ENCODE measurements at places on chromosomes 2 and 18.

DNA sequence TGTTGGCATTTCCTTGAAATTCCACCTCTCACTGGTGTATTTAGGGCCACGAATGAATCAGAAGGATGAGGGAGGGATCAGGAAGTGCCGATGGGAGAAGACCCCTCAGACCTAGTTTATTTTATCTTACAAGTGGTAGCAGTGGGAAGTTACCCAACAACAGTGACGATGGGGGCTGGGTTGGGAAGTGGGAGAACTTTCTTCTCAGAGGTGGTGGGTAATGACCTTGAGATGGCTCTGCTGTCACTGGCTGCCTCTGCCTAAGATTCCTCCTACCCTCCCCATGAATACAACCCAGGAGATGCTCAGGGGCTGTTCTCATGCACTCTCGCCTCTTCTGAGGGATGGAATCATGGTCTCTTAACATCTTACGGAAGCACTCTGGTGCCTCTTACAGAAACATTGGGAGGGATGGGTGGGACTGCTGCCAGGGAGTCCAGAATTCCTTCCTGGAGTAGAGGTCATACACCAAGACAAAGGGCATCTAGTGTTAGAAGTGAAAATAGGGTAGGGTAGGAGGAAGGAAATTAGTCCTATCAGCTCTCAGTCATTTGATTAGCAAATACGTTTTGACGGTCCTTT lies 58.5 kb upstream of the TXNDC2 start:
- no peak for DNase-seq

DNA sequence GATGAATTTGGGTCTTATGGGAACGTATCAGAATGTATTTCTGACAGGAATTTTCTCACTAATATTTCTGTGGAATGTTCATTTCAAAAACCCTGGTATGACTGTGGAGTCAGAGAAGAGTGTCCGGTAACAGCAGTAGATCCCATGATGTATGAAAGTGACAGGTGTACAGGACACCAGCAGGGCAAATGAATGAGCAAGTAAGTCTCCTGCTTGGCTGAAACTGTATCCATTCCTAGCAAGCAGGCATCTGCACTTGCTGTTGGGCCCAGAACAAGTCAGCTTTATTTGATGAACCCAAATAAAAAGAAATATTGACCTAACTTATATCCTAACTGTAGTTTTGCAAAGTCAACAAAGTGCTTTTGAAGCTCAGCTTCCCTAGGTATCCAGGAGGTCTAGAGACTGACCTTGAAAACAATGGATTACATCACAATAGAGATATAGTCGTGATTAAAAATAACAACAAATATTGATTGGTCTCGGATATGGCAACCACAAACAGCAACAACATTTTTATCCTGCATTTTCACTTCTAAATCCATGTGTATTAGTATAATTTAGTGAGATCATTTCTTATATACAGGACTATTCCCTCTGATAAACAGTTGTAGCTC lies 37.6 kb downstream of the NXPH2 start:
- DNase-seq = no peak

GRCh38 chr2:104378853-104379374 lies 475.0 kb upstream of the POU3F3 start:
- DNase-seq = no peak

DNA sequence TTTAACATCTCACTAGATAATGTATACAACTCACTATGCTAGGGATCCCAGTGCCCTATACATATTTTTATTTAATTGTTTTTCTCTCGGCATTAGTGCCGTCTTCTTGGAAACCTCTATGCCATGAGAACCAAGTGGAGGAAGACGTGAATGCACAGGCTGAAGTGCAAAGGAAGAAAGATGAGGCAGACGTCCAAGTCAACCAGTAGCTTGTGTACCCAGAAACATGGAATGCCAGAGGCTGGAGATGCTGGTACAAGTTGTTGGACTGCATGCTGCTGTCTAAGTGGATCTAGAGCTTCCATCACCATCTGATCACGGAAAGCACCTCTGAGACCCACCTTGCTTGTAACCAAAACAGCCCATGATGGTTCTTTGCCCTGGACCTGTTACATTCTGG lies 12.5 kb upstream of the GEMIN6 start:
- DNase-seq = no peak

GRCh38 chr2:241959751-241960269 lies 90.3 kb downstream of the RTP5 start:
- DNase-seq = no peak

DNA sequence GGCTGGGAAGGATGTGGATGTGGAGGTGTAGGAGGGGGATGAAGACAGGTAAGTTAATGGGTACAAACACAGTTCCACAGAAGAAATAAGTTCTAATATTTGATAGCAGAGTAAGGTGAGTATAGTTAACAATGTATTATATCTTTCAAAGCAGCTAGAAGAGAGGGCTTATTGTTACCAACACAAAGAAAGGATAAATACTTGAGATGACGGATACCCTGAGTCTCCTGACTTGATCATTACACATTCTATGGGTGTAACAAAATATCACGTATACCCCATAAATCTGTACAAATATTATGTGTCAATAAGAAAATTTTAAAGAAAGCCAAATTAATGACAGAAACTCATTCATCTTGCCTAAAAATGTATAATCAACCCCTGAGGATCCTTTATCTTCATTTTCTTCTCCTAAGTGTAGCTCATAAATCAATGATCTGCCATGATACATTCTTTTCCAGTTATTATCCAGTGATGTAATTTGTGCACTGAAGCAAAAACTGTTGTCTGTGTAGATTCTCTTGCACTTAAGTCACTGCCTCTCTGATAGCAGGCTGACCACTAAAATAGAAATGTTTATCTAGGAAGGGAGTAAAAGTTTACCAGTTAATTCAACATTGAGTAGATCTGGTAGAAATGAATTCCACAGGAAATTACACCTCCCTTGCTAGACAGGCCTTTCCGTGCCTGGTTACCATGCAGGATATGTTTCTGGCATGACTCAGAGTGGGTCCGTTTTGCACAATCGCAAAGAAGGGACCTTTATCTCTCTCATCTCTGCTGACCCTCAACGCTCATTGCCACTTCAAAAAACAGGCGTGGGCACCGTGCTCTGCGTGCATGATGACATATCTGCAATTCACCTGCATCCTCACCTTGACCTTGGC lies 249.7 kb upstream of the NCKAP5 start:
- no peak for DNase-seq

DNA sequence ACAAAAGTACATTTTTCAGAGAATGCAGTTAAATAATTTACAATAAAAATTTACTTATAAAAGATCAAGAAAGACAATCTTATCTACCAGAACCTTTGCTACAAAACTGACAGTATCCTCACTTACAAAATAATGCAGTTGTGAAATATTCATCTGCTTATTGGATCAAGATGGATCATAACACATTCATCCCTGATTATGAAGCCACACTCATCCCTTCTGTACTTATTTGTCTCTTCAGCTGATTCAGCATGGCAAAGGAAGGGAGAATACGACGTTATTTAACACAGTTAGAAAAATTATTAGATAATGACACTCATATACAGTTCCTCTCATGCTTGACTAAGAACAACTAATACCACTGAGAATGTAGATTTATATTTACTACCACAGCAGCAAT lies 46.4 kb downstream of the TCF4 start:
- no peak for DNase-seq

GRCh38 chr2:214631406-214631805 lies 178.1 kb downstream of the BARD1 start:
- no peak for DNase-seq

DNA sequence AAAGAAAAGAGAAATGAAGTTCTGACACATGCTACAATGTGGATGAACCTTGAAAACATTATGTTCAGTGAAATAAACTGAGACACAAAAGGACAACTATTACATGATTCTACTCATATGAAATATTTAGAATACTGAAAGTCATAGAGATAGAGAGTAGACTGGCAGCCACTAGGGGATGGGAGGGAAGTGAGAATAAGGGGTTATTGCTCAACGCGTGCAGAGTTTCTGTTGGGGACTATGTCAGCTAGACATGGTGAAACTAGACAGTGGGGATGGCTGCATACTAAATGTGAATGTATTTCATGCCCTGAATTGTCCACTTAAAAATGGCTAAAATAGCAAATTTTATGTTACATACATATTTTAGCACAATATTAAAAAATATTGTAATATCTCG lies 108.7 kb upstream of the ATL2 start:
- DNase-seq = no peak

GRCh38 chr2:120729406-120730399 lies 6.0 kb upstream of the GLI2 start:
- no peak for DNase-seq

DNA sequence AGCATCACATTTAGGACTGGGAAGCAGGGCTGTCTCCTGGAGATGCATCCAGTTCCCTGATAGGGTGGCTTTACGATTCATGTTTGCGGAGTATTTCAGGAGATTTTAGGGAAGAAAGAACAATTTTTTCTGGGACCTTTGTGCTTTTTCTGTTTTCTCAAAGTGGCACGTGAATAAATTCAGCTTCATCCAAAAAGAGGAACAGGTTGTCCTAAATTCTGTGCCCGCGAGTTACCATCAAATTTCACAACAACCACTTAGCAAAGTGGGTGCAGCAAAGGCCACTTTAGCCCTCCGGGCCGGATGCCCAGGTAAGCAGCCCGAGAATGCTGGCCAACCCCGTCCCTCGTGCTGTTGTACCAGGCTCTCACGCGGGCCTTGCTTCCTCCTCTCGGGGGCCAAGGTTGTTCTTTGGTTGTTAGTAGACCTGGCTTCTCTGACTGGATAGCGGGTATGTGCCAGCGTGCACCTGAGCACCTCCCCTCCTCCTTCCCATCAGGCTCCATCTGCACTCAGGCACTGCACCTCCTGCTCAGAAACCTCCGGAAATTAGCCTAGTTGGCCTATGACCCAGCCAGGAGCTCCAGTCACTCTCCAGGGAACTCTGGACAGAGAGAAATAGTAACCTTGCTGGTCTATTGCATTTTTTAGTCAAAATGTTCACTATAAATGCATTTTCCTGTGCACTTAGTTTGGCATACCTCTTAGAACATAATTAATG lies 83.0 kb downstream of the CMPK2 start:
- DNase-seq = no peak

DNA sequence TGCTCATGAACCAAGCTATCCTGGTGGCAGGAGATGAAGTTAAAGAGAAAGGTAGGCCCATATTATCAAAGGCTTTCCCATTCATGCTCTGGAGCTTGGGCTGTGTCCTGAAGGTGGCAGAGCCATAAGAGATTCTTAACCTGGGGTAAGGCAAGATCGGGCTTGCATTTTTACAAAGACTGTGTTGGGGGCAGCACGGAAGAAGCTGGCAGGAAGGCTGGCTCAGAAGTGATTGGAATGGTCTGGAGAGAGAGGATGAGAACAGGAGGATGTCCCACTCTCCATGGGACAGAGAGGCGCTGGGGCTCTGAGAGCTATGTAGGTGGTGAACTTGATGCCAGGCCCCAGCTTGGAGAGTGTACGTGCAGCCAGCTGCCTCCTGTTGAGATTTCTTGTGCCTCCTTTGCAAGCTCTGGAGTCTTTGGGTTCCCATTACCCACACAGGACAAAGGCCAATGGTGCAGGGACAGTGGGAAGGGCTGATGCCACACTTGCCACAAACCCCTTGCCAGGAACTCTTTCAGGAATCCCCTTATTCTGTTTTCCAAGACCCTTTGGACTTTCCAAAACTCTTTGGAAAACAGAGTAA lies 40.6 kb upstream of the FZD5 start:
- DNase-seq = no peak

DNA sequence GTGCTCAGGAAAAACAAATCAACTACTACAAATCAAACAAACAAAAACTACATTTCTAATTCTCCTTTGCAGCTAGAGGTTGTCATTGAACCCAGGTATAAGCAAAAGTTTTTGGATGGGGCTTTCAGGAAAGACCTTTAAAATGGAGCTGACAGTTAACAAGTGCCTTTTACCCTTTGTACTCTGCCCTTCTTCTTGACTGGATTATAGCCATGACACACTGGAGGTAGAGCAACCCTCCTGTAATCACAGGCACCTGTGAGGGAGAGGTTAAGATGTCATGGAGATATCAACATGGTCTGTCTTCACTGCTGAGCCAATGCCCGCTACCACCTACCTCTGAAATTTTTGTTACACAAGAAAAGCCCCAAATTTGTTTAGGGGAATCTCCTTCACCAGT lies 100.0 kb upstream of the GLS start:
- DNase-seq = no peak

GRCh38 chr18:62001396-62001795 lies 108.6 kb upstream of the RNF152 start:
- DNase-seq = no peak

DNA sequence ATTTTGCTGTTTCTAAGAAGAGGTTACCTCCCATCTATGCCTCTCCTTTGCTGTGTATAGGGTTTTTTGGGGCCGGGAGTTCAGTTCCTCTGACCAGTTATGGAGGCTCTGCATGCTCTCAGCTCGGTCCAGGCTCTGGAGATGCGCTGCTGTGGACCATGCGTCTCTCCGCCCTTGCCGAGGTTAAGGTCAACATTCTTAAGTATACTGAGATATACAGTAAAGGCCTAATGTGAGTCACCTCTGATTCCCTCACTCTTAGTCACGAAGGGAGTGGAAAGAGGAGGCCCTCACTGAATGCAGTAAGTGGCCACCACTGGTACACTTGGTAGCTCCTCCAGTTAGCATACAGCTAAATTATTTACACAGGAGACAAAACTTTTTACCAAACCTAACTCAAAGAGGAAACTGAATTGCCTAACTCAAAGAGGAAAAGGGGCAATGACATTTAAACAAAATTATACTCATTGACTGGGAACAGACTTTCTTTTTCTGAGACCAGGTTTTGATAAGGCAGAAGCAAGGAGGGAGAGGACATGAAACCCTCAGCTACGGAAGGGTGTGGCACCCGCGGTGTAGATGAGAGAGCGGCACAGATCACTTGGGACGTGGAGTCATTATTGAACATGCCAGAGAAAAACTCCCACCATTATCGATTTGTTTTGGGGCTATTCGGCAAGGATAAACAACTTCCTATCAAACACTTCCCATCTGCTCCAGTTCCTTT lies 98.7 kb downstream of the COPS8 start:
- no peak for DNase-seq

- DNase-seq = no peak
Observed at GRCh38 chr2:171723716-171724683, 36.7 kb downstream of the DYNC1I2 start.

DNA sequence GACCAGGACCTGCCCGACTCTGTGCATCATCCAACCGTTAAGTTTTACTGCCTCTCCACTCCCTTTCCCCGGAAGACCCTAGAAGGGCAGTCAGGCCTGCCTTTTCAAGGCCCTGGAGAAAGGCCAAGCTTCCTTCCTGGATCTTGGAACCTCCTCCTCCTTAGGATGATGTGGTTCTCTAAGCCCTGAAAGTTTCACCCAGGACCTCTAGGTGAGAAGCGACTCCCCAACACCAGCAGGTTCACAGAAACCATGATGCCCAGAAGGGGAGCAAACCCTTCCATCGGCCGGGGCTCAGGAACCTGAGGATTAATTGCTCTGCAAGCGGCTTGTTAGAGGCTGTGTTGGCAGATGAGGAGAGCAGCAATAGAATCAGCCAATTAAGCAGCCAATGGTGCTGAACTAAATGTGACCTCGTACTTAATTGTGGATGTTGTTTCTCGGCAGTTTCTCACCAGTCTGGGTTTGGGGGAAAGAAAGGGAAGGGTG lies 94.2 kb upstream of the FZD7 start:
- DNase-seq = no peak

- no peak for DNase-seq
Observed at GRCh38 chr2:111671426-111672150, 212.4 kb downstream of the ANAPC1 start.

- no peak for DNase-seq
Observed at GRCh38 chr18:48776641-48777025, 174.1 kb downstream of the SMAD7 start.

GRCh38 chr2:55430211-55430975 lies 10.7 kb upstream of the CCDC88A start:
- no peak for DNase-seq

- no peak for DNase-seq
Observed at GRCh38 chr2:178917555-178917954, 110.3 kb upstream of the TTN start.

Measured in T-helper 1 cell (primary cell).